Stimulated activated CD4-positive, alpha-beta T cell treated with anti-CD3 and anti-CD28 coated beads, TNF-alpha, amount 100 ng/mL, for 48 hours (primary cell): ENCODE measurements at places on chromosomes 5 and 9.

DNA sequence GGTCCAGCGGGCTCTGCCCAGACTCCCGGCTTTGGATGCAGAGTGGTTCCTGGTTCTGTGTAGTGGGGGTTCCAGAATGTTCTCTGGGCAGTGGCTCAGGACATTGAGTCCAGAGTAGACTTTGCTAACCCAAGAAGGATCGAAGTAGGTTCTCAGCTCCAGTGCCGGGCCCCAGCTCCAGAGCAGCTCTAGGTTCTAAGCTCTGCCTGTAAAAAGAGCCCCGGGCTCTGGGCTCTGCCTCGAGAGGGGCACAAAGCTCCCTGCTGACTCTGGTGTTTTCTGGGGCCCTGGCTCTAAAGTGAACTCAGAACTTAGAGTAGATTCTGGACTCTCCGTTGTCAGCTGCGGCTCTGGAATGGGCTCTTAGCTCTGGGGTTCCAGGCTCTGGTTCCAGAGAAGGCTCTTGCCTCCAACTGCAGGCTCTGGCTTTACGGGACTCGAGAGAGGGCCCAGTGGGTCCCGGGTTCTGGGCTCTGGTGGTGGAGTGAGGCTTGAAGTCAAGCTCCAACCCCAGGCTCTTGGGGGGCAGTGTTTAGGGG is 414 bp downstream of the WDR38 start:
- no peak for DNase-seq

- no peak for DNase-seq
Measured at GRCh38 chr9:137256856-137257255, 1.7 kb downstream of the NELFB start.

DNA sequence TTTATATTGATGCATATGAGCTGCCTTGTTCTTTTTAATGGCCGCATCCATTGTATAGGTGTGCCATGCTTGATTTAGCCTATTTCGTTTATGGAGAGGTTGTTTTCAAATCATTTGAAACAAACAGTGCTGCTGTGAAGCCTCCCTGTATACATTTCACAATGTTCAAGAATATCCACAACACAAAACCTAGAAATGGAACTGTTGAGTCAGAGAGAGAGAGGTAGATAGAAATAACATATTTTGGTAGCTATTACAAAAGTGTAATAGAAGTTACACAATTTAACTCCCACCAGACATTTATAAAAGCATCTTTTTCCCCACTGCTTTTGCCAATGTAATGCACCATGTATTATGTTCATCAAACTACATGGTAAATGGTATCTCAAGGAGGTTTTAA is 82.0 kb downstream of the FRMD3 start:
- DNase-seq: no peak

GRCh38 chr5:84430863-84431663 is 46.4 kb upstream of the EDIL3 start:
- DNase-seq: no peak

DNA sequence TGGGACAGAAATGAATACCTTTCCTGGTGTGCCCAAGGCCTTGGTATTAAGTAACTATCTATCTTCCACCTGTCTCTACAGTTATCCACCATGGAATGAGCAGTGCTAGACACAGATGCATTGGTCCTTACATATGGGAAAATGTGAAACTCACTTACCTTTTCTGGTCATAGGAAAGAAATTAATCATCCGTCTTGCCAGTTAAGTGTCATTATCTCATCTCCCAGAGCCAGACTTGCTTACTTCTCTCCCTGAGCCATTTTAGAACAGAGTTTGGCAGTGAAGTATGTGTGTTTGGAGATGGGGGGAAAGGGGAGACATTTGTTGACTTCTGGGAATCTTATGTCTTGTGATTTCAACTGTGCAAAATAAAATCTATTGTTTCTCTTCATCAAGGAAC is 1211.0 kb upstream of the CDH6 start:
- DNase-seq: no peak

DNA sequence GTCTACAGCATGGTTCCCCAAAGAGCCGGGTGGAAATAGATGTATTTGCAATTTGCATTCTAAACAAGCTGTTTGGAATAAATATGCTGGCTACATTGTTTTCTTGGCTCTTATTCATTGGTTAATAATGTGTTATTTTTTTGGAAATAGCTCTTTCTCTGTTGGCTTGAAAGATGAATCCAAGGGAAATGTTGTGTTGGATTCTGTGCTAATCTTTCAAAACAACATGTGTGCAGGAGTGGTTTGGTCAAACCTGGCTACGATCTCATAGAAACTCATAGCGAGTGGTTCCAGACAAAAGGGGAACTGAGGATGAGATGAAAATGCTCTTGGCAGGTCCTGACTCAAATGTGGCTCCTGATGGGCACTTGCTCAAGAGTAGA is 63.7 kb upstream of the CXCL14 start:
- no peak for DNase-seq

- DNase-seq: no peak
Measured at GRCh38 chr5:122607818-122608217, 167.1 kb upstream of the SNX2 start.
